NCI-H1092 (cell line): ENCODE measurements at places on chromosomes 12 and 14.
A peak's percentile ranks its signal among the peaks of the same experiment; 100 is the strongest.

- DNase-seq, result no peak
Observed at GRCh38 chr14:77344377-77344996, 23.7 kb downstream of the GSTZ1 start.

GRCh38 chr14:50532502-50533240, at the start of gene MAP4K5:
TSS of gene MAP4K5 (minus strand) at chr14:50532569. CDS start at chr14:50532049, 520 bp downstream.
- DNase-seq, result peak; percentile 87

GRCh38 chr12:86600664-86601231, 344.6 kb upstream of the MGAT4C start:
- DNase-seq, result no peak

DNA sequence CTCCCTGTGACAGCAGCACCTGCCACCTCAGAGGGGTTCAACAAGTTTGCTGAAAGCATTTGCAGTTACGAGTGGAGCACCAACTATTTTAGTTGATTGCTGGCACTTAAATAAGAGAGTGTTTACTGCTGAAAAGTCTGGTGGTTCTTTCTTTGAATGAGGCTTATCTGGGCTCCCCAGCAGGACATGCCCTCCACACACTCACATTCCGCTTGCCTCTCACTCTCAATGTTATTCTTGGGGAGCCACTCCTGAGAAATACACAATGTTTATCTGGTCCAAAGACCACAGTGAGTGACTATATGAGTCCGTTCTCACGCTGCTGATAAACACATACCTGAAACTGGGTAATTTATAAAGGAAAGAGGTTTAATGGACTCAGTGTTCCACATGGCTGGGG, 31.9 kb downstream of the NT5DC3 start:
- DNase-seq, result no peak

- no peak for DNase-seq
Observed at GRCh38 chr14:76015668-76016067, 30.1 kb downstream of the IFT43 start.

DNA sequence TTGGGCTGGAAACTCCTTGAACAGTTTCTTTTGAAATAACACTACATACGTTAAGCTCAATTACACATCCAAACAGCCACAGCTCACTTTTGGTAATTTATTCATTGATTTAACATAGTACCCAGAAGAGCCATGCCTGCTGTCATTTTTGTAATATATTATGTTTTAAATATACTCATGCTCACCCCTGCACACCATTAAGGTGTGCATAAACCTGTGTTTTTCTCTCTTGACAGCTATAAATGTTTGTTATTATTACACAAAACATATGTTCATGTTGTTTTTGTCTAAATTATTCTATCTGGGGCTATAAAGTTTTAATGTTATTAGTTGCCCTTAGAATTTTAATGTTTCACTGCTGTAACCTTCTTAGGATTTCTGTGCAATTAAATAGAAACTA, 296.1 kb downstream of the AKAP6 start:
- no peak for DNase-seq

DNA sequence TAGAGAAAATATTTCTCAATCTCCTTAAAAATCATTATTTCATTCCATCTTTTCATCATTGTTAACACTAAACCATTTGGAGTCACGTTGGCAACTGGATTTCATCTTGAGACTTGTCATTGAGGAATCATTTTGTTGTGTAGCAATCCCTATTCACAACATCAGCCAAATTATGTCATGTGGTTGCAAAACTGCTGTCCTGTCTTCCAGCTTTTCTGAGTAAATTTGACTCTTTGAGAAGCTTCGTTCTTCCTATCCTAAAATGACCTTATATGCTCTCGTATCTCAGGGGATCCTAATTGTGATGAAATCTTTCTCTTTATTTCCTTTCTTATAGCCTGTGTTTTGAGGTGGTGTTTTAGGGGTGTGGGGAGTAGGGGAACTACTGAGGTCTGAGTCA, 30.6 kb upstream of the KICS2 start:
- DNase-seq, result no peak

- no peak for DNase-seq
Observed at GRCh38 chr14:51674294-51675002, 22.7 kb downstream of the FRMD6 start.

DNA sequence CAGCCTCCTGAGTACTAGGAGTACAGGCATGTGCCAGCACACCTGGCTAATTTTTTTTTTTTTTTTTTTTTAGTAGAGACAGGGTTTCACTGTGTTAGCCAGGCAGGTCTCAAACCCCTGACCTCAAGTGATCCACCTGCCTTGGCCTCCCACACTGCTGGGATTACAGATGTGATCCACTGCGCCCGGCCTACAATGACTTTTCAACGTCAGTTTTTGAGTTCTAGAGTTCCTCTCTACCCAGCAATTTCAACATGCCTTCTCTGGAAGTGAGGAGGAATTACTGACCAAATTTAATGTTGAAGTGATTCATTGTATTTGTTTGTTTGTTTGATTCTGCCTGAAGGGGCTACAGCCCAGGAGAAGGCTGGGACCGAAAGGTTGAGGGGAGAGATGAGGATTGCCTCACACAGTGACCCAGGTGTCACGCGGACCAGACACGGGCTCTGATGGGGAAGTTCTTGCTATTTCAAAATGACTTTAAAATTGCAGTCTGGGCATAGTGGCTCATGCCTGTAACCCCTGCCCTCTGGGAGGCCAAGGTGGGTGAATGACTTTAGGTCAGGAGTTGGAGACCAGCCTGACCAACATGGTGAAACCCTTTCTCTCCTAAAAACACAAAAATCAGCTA, 8.6 kb upstream of the DENR start:
- no peak for DNase-seq

- no peak for DNase-seq
Observed at GRCh38 chr12:75479963-75480461, 543 bp upstream of the GLIPR1 start.

GRCh38 chr14:100658181-100658886, 68.4 kb upstream of the DLK1 start:
- DNase-seq, result no peak

DNA sequence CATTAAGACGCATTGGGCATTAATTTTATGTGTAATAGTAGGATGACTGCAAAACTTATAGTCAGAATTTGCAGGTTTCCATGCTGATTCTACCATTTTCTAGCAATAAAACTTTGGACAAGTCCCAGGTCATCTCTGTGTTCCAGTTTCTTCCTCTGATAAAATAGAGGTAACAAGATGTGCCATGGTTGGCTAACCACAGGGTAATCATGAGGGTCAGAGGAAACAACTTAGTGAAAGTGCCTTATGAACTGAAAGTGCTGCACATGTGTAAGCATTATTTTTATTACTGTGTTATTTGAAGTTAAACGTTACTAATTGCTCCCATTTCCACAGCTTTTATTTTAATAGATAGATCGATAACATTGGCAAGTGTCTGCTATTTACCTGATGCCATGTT, 21.1 kb downstream of the SMCO2 start:
- no peak for DNase-seq

GRCh38 chr12:62426089-62426488, 40.5 kb upstream of the MON2 start:
- DNase-seq, result no peak

DNA sequence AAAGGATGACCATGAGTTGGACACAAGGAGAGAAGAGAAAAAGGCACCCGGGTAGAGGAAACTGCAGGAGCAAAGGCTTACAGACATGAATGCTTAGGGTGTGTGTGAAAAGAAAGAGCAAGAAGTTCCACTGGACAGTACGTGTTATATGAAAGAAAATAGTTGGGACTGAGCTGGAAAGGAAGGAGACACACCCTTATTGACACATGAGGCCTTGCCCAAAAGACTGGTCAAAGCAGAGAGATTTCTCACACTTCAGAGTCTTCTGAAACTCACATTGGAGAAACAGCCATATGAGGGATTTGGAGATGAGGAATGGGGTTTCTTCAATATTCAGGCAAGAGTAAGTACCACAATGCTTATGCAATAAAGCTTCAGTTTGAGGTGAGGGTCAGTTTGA, 56.0 kb downstream of the TTC9 start:
- no peak for DNase-seq

DNA sequence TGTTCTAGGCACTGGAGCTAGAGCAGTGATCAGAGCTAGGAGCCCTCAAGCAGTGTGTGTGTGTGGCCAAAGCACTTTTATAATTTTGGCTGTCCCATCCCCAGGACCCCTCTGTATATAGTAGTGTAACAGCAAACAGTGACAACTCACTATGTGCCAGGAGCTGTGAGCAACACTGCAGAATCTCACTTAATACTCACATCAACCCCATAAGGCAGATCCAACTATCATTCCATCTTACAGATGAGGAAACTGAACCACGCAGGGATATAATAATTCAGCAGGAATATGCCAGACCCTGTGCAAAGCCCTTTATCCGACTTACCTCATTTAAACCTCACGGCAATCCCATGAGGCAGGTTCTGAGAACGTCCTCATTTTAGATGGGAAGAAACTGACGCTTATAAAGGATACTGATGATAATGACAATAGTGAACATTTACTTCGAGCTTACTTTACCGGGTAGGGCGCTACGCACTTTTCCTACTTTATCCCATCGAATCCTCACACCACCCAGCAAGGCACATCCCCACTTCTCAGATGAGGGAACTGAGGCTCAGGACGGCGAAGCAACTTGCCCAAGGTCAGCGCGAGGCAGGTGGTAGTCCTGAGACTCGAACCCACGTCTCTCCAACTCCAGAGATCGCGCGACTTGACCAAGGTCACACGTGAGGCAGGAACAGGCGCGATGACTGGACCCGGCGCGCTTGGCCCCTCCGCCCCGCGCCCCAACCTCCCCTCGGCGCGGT, 687 bp downstream of the RAB35 start:
- no peak for DNase-seq

GRCh38 chr12:83365317-83365716, 678.6 kb downstream of the TMTC2 start:
- DNase-seq, result no peak

DNA sequence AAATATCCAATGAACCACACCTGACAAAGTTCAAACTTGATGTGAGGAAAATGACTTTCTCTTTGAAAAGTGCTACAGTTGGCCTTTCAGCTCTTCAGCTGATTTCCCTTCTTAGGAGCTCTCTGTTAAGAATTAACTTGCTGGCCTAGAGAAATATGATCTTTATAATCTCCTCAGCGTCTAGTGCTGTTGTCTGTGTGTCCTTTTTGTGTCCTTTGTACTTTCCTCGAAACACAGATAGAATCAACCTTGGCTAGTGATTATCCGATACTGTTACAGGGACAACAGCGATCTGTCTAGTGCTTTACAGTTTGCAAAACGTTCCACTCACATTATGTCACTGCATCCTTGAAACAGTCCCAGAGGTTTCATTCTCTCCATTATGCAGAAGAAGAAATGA, 162.8 kb upstream of the RMST start:
- DNase-seq, result no peak

- DNase-seq, result no peak
Observed at GRCh38 chr12:109880938-109881337, 597 bp upstream of the GLTP start.

DNA sequence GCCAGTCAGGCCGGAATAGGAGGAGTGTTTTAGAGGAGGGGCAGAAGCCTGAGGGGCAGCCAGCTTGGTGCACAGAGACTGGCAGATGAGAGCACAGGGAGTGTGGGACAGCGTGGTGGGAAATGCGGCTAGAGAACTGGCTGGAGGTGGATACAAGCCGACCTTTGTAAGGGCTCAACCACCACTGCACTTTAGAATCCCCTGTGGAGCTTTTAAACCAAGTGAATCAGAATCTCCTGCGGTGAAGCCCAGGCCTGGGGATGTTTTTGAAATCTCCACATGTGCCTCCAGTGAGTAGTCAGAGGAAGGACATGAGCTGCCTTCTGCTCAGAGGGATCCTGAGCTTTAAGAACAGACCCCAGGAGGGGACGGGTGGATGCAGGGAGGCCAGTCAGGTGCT, 10.9 kb upstream of the PCED1B start:
- DNase-seq, result no peak

DNA sequence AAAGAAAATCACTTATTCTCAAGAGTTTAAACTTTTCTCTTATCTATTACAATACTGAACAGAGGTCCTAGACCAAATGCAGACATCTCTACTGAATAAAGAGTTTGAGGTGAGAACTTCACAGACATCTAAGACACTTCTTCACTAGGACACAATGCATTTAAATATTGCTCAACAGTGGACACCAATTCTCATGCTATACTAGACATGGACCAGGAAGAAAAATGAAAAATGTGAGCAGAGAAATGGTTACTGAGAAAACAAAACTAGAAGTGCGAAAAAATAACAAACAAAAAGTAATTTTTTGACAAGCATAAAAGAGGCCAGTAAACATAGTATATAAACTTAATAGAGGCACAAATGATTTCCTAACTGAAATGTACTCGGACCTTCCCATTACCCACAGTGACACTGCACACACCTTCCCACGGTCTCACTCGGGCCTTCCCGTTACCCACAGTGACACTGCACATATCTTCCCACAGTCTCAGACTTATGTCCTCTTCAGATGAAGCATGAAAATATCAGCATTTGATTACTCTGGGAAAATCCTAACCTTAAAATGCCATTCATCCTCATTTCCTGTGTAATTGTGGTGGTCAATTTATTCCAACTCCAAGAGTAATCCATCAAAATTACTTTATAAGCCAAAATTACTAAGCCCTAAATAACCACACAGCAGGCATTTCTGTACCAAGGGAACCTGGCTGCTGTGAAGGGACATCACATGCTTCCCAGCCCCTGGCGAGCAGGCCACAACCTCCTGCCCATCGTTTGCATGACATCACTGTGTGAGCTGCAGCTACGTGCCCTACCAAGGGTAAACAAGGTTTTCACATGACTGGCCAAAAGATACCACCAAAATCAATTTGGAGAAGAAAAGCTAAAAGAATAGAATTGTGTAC, 6.4 kb downstream of the SLC15A4 start:
- DNase-seq, result no peak

- DNase-seq, result no peak
Observed at GRCh38 chr12:10190558-10191388, 11.9 kb downstream of the TMEM52B start.

GRCh38 chr14:20760950-20761349, 7.3 kb upstream of the EDDM3B start:
- no peak for DNase-seq

DNA sequence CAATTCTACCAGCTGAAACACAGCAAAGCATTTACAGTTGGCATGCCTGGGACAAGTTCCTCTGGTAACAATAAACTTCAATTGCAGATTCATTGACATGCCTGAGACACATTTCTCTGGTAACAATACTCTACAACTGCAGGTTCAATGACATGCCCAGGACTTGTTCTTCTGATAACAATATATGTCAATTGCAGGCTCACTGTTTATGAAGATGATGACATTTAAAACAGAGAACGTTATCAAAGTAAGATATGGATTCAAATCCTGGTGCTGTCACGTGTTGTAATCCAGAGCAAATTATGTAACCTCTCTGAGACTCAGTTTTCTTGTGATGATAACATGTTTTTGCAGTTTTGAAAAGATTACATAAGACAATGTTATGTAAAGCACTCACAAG, 20.5 kb downstream of the KITLG start:
- DNase-seq, result no peak

- no peak for DNase-seq
Observed at GRCh38 chr12:96495155-96495554, 5.8 kb downstream of the CFAP54 start.

DNA sequence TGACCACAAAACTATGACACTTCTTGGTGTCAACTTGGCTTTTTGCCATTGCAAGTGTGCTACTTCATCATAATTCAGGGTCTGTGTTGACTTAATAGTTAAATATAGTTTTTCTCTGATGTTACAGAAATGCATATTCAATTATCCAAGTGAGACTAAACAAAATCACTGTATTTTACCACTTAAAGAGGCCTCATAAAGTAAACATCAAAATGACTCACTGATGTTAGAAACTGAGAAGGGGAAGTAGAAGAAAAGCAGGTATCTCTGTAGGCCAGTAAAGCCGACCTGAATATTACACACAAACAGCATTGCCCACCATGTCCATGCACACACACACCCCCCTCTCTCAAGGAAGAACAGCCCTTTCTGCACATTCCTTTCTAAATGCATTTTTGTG, 55.4 kb downstream of the RPAP3 start:
- DNase-seq, result no peak
